ENCODE measurements at places on chromosomes 7 and 10.
A peak's percentile ranks its signal among the peaks of the same experiment; 100 is the strongest.

- no peak for DNase-seq
These were observed 34.5 kb downstream of the MKI67 start for GRCh38 chr10:128091636-128092210.

GRCh38 chr7:8699875-8700624 is 266.6 kb downstream of the NXPH1 start:
- DNase-seq: no peak

- DNase-seq: no peak
These were observed 94.4 kb upstream of the INSIG1 start for GRCh38 chr7:155203059-155203881.

- peak; percentile 48 for DNase-seq
These were observed 8.8 kb upstream of the ZC3HAV1 start for GRCh38 chr7:139118234-139118804.

DNA sequence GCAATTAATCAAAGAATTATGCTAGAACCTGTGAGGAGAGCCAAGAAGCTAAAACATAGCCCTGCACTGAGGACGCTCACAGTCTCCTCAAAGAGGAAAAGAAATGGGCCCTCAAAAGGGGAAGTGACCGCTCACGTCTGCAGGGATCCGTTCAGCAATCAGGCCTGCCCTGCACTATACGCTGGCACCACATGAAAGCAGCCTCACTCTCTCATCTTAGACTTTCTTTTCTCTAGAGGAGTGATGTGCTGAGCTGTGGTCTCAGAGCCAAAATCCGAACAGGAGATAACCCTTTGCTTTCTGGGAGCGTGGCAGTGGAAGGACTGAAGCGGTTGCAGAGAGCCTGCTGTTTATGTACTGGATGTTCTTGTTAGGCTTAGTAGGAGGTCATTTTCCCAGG is 6.3 kb upstream of the IL2RA start:
- DNase-seq: no peak

- no peak for DNase-seq
These were observed 21.7 kb upstream of the SMO start for GRCh38 chr7:129166745-129167144.

DNA sequence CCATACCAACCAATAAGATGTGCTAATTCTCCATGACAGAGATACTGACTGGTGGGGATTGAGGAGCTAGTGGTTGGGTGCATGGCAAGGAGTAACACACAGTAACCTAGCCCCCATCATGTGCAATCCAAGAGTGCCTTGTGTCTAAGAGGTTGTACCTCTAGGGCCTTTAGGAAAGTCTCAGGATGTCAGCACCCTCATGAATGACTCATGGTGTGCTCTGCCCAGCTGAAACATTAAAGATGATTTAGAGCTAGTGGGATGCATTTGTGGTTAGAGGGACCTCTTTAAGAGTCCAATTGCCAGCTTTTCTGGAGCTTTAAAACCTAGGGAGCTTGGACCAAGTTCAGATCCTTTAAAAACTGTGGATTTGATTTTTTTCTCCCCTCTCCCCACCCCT is 181.1 kb downstream of the HERPUD2 start:
- no peak for DNase-seq

DNA sequence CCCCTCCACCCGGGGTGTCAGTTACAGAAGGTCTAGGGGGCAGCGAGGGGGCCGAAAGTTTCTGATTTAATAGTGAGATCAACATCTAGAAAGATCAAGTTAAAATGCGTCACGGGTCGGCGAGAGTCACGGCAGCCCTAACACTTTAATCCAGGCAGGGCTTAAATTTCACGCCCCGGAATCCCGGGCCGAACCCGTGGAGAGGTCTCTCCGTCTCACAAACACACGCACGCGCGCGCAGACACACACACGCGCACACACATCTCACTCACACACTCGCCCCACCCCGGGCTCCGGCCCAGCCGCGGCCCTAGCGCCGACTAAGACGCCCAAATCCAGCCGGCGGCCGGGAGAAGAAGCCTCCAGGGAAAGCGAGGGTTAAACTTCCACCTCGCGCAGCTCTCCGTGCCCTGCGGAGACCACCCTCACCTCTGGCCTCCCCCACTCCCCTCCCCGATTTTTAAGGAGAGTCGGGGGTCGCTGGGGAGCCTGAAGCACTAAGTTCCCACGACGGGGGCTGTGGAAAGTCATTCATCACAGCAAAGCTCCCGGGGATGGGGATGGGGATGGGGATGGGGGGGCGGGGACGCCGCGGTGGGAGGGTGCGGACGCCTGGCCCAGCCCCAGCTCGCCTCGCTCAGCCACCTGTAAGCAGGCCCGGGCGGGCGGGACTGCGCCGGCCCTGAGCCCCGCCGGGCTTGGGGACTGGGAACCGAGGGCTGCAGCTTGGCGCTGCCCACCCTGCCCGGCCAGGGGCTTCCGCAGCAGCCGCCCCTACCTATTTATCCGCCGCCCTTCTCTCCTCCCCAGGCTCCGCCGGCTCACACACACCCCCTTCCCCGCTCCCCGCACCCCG is 1.6 kb downstream of the PDGFA start:
- peak; percentile 85 for DNase-seq

DNA sequence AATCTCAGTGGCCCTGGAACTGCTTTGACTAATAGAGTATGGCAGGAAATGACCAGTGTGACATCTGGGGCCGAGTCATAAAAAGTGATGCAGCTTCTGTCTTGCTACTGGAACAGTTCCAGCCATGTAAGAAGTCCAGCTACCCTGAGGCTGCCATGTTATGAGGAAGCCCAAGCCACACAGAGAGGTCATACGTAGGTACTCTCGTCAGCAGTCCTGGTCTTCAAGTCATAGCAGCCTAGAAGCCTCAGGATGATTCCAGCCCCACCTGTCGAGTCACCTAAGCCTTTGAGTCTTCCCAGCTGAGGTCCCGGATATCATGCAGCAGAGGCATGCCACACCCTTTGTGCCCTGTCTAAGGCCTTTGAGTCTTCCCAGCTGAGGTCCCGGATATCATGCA is 92.1 kb downstream of the PPP1R3C start:
- no peak for DNase-seq

GRCh38 chr10:116029826-116030225 is 243.2 kb downstream of the GFRA1 start:
- no peak for DNase-seq

GRCh38 chr7:116432527-116432916 is 67.0 kb upstream of the CAV2 start:
- no peak for DNase-seq

GRCh38 chr7:113752289-113752688 is 166.5 kb downstream of the PPP1R3A start:
- no peak for DNase-seq

- peak; percentile 94 for DNase-seq
These were observed at the start of gene VDAC2 for GRCh38 chr10:75210282-75211006. Gene VDAC2 (plus strand): TSS chr10:75210796. CDS start chr10:75211159, 363 bp downstream.

DNA sequence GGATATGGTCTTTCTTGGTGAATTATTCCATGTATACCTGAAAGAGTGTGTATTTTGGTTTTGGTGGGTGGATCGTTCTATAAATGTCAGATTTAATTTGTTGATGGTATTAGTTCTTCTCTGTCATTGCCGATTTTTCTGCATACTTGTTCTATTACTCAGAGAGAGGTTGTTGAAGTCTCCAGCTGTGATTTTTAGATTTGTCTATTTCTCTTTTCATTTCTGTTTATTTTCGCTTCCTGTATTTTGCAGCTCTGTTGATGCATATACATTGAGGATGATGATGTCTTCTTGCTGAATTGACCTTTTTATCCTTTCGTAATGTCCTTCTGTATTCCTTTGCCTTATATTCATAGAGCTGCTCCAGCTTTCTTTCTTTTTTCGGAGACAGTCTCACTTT is 12.1 kb upstream of the BHLHA15 start:
- no peak for DNase-seq

DNA sequence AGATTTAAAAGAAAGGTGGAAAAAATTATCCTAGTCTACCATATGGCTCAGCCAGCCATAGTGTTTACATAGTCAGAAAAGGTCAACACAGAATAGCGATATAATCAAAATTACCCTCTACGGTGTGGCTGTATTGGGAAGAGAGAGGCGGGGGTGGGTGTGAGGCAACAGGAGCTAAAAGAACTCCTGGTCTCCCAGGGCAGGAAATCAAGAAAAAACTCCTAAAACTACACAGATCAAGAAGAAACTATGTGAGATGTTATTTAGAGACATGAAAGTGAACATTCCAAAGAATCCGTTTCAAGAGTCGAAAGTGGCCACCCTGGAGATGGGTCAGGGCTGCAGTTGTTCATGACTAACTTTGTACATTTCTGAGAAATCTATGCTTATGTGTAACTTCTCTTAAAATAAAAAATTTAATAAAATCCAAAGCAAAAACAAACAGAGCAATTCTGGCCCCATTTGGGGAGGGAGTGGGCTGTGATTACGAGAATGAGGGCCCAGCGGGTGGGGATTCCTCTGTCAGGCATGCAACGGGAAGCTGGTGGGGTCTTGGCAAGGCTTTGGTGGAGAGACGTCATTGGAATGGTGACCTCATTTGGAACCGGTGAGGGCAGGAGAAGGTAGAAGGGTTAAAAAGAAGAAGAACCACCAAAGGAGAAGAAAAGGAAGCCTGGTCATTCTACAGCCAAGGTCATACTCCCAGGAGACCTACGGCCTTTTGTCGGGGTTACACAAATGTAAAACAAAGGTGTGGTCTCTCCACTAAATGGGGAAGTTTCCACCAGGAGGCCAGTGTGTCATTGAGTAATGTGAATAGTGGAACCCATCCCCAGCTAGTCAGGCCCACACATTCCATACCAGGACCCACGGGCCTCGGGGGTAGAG is 71.2 kb upstream of the DUSP5 start:
- peak; percentile 90 for DNase-seq
